ENCODE measurements at places on chromosomes 3 and 15.

DNA sequence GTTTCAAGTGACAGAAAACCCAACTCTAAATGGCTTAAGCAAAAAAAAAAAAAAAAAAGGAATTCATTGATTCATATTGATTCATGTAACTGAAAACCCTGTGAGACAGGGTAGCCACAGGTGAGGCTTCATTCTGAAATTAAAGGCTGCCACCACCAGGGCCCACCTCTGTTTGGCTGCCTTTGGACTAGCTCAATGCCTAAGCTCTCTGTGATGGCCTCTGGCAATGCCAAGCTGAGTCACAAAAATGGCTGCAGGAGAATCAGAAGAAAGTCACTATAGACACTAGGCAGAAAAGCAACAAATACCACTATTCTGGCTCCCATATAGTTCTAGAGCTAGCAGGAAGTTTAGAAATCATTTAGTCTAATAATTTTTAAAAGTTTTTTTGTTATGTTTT is 38.2 kb upstream of the GYG1 start:
- DNase-seq = no peak

DNA sequence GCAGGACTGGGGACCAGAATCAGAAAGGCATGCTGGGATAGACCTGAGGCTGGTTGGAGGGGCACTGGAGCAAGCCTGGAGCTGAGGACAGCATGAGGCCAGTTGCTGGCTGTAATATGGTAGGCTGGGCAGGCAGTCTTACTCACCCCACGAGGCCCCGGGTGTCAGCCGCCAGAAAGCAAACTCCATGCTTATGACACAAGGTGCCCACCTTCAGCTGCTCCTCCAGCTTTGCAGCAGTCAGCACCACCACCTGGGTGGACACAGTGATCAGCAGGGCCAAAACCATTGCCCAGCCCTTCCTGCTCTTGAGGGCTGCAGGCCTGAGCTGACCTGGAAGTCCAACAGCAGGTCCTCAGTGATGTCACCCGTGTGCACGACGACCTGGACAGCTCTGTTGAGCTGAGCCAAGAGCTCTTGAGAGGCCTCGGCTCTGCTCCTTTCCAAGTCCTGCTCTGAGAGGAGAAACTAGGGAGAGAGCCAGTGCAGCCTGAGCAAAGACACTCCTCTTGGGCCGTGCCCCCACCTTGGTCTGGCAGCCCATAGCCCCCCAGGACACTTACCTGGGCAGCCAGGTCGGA is 747 bp downstream of the UBA7 start:
- DNase-seq = no peak

DNA sequence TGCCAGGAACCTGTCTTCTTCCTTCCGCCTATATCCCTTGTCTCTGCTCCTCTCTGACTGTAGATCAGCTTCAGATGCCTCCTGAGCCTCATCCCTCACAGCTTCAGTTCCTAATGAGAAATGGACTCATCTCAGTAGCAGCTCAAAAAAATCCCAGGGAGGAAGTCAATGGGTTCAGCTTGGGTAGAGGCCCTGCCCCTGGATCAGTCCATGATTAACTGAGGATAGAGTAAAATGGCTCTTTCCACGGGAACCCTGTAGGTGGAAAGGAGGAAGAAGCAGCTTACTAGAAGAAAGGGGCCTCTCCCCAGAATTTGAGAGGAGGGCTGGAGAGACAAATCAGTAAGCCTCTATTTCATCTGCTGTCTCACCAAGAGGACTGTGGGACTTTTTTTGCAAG is 26.9 kb upstream of the HCN4 start:
- DNase-seq = no peak

- DNase-seq = no peak
Measured at GRCh38 chr15:101497484-101498034, 8.1 kb upstream of the PCSK6 start.

DNA sequence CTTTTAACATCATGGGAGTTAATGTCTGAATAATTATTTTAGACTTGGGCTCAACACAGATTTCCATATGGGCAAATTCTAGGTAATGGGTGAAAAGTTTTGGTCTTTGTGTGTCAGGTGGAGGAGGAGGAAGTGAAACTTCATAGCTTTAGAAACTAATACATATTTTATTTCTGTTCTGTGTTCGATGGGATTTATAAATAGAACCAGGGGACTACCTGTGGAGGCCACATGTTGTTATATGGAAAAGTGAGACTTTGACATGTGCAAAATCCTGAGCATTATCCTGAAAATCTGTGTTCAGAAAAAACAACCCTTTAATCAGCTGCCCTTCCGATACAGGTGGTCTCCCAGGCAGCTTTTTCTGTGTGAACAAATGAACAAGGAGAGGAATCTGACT is 209.5 kb downstream of the SOX2 start:
- DNase-seq = no peak

GRCh38 chr3:28859897-28860296 is 421.0 kb upstream of the RBMS3 start:
- DNase-seq = no peak

- DNase-seq = no peak
Measured at GRCh38 chr3:132838477-132838876, 116.3 kb upstream of the NPHP3 start.

DNA sequence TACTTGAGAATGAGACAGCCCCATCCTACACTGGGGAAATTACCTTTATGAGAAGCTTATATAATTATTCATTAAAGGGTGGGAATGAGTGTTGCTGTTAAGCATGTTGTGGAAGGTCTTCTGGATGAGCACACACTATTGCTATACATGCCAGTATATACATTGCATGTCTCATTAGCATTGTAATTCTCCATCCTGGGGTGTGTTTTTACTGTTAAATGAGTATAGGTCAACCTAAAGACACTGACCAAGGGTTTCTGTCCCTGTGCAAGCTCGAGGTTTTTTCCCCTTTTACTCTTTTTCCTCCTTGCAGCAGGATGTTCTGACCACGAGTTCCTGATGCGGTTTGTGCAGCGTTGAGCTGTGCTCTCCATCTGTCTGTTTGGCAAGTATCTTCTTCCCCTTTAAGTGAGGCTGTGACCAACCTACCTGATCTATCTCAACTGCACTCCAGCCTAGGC is 7.2 kb upstream of the IVD start:
- DNase-seq = no peak

DNA sequence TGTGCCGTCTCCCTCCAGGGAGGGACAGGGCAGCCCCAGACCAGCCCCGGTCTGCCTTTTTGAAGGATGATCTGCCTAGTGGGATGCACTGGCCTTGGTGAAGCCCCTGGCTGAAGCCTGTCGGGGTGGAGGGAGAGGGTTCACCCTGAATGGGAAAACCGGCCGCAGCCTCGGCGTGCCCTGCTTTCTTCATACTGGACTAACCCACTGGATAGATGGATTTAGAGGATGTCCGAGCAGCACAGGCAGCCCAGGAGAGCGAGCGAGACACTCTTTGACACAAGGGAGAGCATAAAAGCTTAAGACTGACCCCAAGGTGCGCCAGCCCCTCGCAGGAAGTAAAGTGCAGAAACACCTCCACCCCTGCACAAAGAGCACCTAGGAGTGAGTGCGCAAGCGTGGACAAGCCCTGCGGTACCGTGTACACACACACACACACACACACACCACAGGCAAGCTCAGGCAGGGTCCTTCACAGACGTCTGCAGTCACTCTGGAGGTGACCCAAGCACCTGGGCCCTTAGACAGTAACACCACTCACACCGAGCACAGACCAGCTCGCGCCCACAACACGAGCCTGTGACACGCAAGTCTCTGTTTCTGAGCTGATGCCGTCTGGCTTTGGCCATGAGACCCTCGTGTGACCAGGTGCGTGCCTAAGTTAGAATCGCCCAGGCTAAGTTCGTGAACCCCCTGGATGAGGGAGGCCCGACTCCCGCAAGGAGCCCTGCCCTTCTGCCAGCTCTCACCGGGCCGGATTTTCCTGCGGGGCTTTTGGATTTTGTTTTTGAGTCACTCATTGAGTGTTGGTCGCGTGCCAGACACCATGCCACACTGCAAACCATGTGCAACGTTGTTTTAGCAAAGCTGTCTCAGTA is 11.3 kb downstream of the SEMA4B start:
- no peak for DNase-seq

DNA sequence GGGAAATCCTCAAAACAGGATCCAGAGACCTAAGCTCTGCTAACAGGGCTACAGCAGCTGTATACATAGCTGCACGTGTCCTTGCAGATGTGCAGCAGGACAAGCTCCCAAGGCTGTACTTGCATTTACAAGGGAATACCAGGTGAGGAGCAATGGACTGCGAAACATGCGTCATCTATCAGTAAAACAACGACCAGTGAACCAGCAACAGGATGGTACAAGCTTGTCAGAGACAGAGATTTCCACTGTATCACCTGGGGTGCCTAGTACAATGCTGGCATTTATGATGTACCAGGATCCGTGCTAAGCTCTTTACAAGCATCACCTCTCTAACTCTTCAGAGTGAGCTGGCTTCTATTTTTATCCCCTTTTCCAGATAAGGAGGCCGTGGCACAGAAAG is 227.3 kb downstream of the FOXP1 start:
- no peak for DNase-seq

DNA sequence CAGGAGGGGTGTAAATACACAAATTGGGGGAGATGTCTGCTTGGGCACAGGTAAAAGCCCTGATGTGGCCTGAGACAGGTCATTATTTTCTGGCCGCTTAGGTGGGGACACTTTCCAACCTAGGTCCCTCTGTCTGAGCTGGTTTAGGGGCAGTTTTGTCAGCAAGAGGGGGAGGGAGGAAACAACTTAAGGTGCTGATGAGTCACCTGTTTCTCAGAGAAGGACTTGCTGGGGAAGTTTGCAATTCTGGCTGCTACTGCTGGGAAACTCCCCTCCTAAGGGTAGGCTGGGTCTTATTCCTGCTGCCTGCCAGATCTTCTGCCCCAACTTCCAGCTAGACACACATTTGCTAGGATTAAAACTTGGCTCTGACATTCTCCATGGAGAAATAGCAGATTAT is 4.8 kb upstream of the RHOV start:
- no peak for DNase-seq

DNA sequence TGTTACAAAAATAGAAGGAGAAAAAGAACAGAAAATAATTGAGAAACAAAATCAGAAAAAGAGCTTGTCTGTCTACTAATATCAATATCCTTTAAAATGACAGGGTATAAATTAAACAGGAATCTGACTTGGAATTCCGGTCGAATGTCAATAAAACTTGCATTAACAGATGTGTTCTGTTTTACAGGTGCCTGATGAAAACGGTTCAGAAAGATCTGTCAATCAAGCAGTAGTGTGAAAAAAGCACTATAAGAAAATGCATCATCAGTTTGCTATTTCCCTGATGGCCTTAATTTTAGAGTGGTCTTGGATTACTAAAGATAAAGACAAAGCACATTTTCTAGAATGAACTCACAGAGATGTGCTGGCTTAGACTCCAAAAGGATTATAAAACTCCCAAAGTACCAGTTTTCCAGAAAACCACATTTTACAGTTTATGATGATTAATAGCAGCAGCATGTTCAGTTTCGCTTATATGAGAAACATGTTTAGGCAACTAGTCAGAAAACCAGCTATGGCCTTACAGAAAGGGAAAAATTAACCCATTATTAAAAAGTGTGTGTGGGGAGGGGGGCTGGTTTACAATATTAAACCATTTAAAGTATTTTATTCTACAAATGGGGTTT is 8.2 kb upstream of the C3orf38 start:
- DNase-seq = no peak

DNA sequence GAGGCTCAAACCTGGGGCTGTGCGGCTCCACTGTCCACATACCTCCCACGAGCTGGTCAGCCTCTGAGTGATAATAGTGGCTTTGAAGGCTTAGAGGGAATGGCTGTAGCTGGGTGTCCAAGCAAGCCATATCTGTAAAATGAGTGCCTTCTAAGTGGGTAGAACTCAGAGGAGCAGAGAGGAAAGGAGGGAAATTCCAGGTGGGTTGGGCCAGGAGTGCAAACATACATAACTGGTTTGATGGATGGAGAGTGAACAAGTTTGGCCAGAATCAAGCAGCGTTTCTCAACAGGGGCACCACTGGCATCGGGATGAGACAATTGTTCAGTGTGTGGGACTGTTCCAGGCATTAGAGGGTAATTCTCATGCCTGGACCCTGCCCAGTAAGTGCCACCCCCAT is 91.1 kb downstream of the ASB7 start:
- DNase-seq = no peak

- DNase-seq = no peak
Measured at GRCh38 chr15:25327686-25328085, 111.1 kb downstream of the UBE3A start.

- no peak for DNase-seq
Measured at GRCh38 chr3:69999140-70000027, at the start of gene SAMMSON. TSS of gene SAMMSON (plus strand) at chr3:69999733.

Measured in NCI-H2107 (cell line).